ENCODE measurements at places on chromosomes 7 and 10.
A peak's percentile ranks its signal among the peaks of the same experiment; 100 is the strongest.

GRCh38 chr7:94440451-94441039 lies 45.9 kb downstream of the COL1A2 start:
- DNase-seq = peak; percentile 10

DNA sequence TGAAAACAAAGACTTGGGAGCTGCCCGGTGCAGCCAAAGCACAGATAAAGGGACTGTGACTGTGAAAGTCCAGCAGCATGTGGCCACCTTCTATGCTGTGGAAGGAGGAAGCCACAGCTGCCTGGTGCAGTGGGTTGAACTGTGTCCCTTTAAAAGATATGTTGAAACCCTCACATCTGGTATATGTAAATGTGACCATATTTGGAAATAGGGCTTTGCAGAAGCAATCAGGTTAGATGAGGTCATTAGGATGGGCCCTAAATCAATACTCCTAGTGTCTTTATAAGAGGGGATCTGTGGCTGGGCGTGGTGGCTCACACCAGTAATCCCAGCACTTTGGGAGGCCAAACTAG lies 136.9 kb downstream of the GLI3 start:
- DNase-seq = no peak

DNA sequence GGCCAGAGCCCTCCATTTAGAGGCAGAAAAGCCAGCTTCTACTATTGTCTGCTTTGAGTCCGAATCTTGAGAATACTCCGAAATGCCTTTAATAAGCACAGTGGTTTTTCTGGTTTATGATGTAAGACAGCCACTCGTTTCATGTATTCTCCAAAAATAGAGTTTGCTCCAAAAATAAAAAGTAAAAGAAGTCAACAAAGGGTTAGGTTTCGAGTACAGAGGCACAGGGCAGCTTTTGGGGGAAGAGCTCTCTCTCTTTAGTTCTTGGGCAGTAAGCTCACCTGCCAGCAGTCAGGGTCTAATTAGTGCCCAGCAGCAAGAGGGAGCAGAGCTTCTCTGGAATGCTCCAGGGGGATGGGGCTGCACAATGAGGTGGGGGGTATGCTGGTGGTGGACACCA lies 20.2 kb downstream of the CREB3L2 start:
- no peak for DNase-seq

- DNase-seq = no peak
Measured at GRCh38 chr7:5699467-5700384, 81.7 kb downstream of the RNF216 start.

DNA sequence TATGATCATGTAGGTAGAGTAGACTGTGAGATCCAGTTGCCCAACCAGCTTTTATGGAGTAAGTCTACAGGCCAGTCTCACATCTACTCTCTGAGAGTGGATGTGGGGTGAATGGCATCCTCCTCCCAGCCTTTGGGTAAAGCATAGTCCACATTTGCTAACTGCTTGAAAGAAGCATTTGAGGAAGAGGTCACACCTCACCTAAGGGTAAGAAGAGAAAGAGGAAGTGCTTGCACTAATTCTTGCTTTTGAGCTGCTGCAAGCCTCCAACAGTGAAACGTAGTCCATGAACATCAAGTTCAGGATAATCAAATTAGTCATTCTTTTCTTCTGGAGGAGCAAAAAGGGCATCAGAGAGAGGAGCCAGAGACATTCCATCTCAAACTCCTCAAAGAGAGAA lies 93.9 kb upstream of the AGR3 start:
- DNase-seq = no peak

DNA sequence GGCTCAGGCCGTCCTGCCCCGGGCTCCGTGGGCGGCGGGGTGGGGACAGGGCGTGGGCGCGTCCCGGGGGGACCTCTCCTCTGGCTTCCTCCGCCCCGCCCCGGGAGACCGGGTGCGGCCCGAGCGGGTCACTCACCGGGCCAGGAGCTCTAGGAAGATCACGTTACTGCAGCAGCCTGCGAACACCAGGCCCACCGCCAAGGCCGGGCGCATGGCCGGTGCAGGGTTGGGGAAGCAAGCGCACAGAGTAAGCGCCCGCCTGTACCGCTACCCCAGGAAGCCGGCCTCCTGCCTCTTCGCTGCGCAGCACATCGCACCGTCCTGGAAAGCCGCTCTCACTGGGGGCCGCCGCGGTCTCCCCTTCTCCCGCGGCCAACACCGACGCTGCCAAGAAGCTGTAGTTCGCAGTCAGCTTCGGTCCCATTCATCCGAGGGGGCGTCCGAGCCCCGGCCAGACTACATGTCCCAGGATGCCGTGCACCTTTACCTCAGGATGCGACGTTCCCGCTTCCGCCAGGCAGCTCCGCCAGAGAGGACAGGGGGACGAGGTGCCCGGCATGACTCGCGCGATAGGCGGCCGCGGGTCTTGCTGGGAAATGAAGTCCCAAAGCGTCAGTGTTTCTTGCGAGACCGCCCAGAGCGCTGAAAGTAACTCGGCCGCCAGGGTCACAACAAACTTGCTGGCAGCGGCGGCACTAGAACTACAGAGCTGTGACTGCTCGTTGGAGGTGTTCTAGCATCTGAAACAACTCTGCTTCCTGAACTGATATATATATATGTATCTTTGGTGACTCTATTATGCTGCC lies at the start of gene SLC35B4:
Gene SLC35B4, minus strand, starts transcription at position 392 of the 806 bp plus-strand sequence. Its CDS starts 179 bp downstream, at position 213.
- DNase-seq = peak; percentile 97

DNA sequence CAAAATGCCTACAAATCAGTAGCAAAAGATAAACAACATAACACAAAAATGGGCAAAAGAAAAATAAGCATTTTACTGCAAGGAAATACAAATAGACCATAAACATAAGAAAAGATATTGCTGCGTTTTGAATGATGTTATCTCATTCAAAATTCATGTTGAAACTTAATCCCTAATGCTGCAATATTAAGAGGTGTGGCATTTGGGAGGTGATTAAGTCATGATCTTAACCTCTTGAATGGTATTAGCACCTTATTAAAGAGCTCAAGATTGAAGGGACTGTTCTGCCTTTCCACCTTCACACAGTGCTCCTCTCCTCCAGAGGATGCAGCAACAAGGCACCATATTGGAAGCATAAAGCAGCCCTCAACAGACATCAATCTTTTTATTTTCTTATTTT lies 12.4 kb upstream of the TNKS2 start:
- DNase-seq = peak; percentile 77

DNA sequence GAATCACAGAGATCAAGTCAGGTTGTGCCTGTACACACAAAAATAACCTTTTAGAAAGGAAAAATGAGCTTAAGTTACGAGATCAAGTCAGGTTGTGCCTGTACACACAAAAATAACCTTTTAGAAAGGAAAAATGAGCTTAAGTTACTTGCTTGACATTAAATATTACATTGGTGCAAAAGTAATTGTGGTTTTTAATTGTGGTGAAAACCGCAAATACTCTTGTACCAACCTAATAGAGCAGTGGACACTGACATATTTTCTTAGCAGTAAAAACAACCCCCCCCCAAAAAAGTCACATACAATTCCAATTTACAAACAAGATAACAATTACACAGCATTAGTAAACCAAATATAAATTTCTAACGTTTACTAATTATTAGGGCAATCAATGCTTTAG lies 595.6 kb downstream of the GRM8 start:
- no peak for DNase-seq
